Thymus (tissue), 14 donors: ENCODE measurements at places on chromosomes 11 and 22. TPM values are rescaled to one million over a fixed set of nuclear protein-coding genes. Genes with fewer than 3 reads are reported as not detected.

The DCHS1 gene
- 6.5 TPM for polyA plus RNA-seq

The PDGFB gene
- polyA plus RNA-seq: 4.3 TPM

The NXPE1 gene
- not detected for polyA plus RNA-seq

The UPK2 gene
- polyA plus RNA-seq: 2.9 TPM

The OR10D3 gene
- not detected for polyA plus RNA-seq

The MMP13 gene
- polyA plus RNA-seq: 0.75 TPM

The OTOG gene
- polyA plus RNA-seq: 0.05 TPM

The SEPTIN5 gene
- polyA plus RNA-seq: 22.2 TPM

The CNGA4 gene
- 0.27 TPM for polyA plus RNA-seq

The OR52R1 gene
- not detected for polyA plus RNA-seq

The KCNJ5 gene
- polyA plus RNA-seq: 0.55 TPM

The MB gene
- 3.7 TPM for polyA plus RNA-seq

The TSG101 gene
- polyA plus RNA-seq: 54.2 TPM

The RBMXL2 gene
- 0.25 TPM for polyA plus RNA-seq

The PPP2R5B gene
- 18.3 TPM for polyA plus RNA-seq

The TMEM45B gene
- polyA plus RNA-seq: 3.4 TPM

The CCDC188 gene
- 0.84 TPM for polyA plus RNA-seq

The GGTLC2 gene
- polyA plus RNA-seq: 0.07 TPM

The INS gene
- polyA plus RNA-seq: 2.4 TPM

The TRIM22 gene
- 144 TPM for polyA plus RNA-seq

The DKK3 gene
- polyA plus RNA-seq: 12.8 TPM

The BBOX1 gene
- 8.5 TPM for polyA plus RNA-seq

The FIBIN gene
- polyA plus RNA-seq: 9.6 TPM

The TSSK2 gene
- 0.09 TPM for polyA plus RNA-seq

The NXPE2 gene
- polyA plus RNA-seq: 0.07 TPM

The TPBGL gene
- polyA plus RNA-seq: 0.23 TPM

The DNAJB13 gene
- polyA plus RNA-seq: 0.30 TPM

The PYGM gene
- 3.5 TPM for polyA plus RNA-seq

The PHLDA2 gene
- 2.8 TPM for polyA plus RNA-seq

The KRTAP5-7 gene
- 0.05 TPM for polyA plus RNA-seq

The PHLDB1 gene
- polyA plus RNA-seq: 14.0 TPM

The SLC22A12 gene
- not detected for polyA plus RNA-seq

The SHANK2 gene
- 0.09 TPM for polyA plus RNA-seq

The NRIP3 gene
- polyA plus RNA-seq: 0.80 TPM

The ADAMTS8 gene
- 0.37 TPM for polyA plus RNA-seq

The GLB1L2 gene
- 0.46 TPM for polyA plus RNA-seq

The CADM1 gene
- polyA plus RNA-seq: 7.6 TPM

The ENTHD1 gene
- polyA plus RNA-seq: 1.2 TPM

The CCDC15 gene
- 1.7 TPM for polyA plus RNA-seq

The KRTAP5-2 gene
- 0.11 TPM for polyA plus RNA-seq

The TRIM21 gene
- 28.9 TPM for polyA plus RNA-seq
